ENCODE measurements at places on chromosomes 1 and 21. TPM values are rescaled to one million over a fixed set of nuclear protein-coding genes. Genes with fewer than 3 reads are reported as not detected.

The OR10J1 gene
- total RNA-seq = not detected

The TMEM50B gene
- 51.4 TPM for total RNA-seq

The SYT2 gene
- 0.23 TPM for total RNA-seq

DNA sequence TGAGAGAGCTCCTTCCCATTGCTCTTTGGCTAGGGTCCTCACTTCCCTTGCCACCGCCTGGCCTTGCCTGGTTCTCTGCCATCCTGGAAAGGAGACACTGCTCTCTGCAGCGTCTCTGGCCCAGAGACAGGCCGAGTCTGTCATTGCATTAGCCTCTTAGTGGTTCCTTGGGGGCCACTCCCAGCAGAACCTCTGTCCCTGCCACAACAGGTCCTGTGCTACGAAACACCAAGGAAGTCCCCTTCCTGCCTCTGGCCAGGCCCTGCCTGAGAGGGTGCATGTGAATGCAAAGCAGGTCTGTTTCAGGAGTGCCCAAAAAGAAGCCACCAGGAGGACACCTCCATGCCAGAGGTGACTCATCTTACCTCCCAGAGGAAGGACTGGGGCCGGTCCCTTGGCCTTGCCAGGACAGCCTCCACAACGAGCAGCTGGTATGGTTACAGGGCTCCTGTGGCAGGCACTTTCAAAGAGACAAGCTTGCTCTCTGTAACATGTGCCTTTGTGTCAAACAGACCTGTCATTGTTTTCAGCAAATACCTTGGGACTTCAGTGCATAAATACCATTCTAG lies 59.6 kb downstream of the VPS26C start:
- DNase-seq = no peak

GRCh38 chr1:178341261-178341956 lies 155.4 kb downstream of the CLEC20A start:
- DNase-seq = peak; percentile 85

- no peak for DNase-seq
These were observed 10.8 kb upstream of the SMYD2 start for GRCh38 chr1:214270097-214270650.

DNA sequence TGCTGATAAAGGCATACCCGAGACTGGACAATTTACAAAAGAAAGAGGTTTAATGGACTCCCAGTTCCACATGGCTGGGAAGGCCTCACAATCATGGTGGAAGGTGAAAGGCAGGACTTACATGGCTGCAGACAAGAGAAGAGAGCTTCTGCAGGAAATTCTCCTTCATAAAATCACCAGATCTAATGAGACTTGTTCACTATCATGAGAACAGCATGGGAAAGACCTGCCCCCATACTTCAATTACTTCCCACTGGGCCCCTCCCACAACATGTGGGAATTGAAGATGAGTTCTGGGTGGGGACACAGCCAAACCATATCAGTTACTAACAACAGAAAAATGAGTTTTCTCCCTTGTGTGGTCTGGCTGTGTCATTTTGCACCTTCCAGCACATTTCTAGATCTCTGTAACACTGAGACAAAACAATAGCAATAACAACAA lies 741.4 kb downstream of the KCNT2 start:
- no peak for DNase-seq

DNA sequence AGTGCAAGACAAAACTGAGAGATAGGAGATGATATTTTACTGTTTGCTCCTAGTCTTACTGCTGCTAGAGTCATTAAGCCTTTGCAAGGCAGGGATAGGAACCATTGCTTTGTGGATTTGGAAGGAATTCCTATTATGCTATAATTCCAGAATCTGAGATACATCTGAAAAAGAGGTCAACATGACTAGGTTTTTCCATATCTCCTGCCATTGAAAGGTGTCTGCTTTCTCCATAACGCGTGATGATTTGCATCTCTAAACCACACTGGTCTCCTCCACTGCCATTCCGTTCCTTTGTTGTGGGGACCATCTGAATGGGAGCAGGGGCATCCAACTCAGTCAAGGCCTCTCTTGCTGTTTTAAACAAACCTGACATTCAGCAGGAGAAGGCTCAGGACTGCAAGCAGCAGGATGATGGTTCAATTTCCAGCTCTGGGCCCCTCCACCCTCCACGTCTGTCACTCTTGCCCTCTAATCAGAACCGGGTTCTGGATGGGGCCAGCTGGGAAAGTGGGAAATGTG lies 45.2 kb downstream of the PLPP3 start:
- no peak for DNase-seq

DNA sequence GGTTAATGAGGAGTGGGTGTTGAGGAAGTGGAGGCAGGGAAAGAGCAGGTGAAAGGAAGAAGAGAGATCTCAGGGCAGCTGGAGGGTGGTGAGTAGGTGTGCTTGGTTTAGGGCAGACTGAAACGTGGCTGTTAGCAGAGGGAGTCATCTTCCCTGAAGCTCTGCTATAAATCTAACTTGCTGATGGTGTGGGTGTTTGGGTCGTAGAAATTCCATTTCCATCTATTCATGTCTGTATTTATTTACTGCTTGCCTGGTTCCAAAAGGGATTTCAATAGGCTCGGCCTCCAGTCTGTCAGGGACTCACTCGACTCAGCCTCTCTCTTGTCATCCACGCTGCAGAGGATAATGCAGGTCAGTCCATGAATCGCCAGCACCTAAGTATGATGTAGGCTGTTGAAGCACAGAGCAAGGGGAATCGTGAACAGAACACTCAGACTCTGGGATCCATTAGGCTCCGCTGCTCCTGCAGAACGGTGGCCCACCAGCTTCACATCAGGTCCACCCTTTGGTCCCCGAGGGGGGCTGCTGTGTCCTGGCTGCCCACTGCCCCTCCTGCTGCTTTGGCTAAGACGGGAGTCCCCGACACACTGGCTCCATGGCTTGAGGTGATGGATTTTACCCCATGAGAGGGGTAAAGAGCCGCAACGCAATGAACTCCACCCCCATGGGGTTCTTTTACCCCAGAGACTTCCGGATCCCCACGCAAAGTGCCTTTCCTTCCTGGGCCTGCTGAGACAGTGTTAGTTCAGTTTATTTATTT lies 156.2 kb downstream of the RHOU start:
- DNase-seq = no peak

The BRDT gene
- total RNA-seq = not detected

DNA sequence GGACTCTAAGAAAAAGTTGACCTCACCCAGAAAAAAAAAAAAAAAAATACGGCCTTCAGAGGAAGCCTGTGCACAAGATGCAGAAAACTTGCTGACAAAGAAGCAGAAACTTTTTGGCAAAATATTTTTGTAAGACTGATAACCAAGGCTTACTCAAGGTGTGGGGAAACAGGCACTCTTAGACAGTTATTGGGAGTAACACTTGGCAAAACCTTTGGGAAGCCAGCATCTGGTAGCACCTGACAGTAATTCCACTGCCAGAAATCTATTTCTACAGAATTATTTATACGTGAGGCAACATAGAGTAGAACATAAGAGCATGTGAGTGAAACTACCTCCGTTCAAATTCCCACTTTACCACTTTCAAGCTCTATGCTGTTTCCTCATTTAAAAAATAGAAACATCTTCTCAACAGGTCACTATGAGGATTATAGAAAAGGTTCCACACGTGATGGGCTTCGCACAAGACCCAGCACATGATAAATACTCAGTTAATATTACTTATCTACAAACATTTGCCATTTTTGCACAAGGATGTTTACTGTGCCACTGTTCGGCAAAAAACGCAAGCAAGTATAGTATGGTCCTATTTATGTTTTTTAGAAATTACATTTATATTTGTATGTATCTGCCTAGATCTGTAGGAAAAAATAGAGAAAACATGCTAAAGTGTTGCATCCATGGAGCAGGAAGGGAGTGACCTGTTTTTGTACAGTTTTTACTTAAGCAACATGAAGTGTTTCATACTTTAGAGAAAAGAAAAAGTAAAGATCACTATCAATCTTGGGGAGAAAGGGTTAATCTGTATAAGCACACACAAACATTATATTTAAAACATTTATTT lies 22.2 kb downstream of the MRPL39 start:
- no peak for DNase-seq

DNA sequence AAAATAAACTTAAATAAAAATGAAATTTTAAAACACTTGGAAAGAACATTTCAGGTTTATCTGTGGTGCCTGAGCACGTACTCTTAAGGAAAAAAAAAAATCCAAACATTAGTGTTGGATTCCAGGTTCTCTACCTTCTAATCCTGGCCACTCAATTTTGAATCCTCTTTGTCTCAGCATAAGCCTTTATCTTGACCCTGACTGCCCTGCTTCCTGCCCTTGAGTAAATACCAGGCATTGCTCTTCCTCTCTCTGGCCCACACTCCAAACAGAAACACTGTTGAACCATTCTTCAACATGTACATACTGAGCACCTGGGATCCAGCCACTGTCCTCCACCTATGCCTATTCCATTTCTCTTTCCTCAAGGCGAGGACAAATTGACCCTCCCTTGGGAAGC lies 11.4 kb upstream of the VANGL1 start:
- DNase-seq = no peak
